ENCODE measurements at places on chromosomes 6 and 20.

DNA sequence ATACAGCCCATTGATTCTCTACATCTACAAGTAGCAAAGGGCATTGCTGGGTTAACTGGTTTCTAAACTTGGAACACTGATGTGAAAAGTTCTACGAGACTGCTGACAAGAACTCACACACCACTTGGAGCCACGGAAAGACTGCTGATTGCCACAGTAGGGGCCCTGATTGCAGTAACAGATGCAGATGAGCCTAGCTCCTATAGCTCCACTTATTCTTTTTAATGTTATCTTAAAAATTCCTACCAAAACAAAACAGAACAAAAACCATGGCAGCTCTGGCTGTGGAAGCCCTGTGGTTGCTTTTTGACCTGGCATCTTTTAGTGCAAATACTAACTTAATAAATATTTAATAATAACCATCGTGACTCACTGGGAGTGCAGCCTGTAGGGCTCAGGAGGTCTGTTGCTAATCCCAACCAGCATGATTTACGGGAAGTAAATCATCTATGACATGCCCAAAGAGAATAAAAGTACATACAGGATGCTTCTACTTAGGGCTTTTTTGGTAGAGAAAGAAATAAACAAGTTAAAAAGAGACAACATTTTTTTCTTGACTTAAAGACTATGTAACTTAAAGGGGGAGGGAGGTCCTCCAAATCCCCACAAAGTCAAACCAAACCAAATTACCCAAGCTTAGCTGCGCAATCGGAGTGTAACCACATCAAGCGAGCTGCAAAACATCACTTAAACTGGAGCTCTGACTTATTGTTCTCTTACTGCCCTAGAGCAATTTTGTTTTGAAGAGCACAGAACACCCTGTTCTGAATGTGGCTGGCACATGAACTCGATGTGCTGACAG is 87.2 kb downstream of the FKBP5 start:
- peak; percentile 12 for DNase-seq

- DNase-seq, result no peak
Observed at GRCh38 chr20:57709823-57710799, at the start of gene PMEPA1. TSS of gene PMEPA1 (minus strand) at chr20:57710015. CDS start at chr20:57709582, 433 bp downstream.

GRCh38 chr6:106316375-106316766 is 9.2 kb downstream of the ATG5 start:
- no peak for DNase-seq

GRCh38 chr6:153076431-153076830 is 54.7 kb downstream of the RGS17 start:
- no peak for DNase-seq

DNA sequence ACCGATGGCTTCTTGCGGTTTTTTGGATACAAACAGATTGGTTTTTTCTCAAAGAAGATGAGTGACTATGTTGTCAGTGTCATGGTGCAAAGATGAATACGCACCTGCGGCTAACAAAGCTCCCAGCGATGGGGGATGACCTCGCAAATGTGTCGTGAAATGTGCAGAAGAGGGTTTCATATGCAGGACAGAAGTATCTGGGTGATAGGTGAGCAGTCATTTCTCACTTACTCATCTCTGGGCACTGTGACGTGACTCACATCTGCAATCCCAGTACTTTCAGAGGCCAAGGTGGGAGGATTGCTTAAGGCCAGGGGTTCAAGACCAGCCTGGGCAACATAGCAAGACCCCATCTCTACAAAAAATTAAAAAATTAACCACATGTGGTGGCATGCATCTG is 216.3 kb downstream of the ERMARD start:
- DNase-seq, result no peak

DNA sequence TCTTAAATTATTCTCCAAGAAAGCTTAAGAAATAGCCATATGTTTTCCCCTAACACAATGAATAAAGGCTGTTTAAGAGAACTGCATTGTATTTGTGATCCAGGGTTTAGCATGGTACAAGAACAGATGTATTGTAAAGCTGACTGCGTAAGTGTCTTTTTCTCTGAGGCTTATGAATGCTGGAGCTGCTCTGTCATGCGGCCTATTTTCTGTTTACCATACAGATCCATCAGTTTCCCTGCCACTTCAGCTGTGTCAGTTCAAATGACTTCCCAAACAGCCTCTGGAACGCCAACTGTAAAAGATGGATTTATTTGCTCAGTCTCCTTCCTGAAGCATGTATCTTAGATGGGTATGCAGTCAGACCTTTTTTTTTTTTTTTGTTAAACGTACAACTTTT is 419.3 kb upstream of the HS3ST5 start:
- DNase-seq, result no peak

DNA sequence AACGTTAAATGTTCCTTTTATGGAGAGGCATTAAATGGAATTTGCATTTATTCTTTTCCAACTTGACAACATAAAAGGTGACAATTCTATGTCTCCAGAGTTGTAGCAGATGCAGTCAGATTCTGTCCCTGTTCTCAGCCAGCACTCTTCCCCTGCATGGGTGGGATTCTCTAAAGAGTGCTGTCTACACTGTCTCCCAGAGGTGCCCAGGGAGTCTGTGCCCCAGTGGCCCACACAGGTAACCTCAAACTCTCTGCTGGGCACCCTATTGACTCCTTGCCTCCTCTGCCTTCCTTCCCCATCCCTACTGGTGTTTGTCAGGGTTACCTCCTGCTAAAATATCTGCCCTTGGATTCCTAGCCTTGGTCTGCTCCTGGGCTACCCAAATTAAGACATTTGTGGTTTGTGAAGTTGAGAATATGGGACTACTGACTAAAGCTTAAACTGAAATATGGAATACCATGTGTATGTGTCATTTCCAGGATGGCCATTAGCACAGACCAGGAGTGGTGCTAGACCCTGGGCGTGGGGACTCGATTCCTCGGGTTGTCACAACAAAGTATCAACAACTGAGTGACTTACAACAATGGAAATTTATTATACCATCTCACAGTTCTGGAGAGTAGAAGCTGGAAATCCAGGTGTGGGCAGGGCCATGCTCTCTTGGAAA is 284.7 kb downstream of the CDH26 start:
- DNase-seq, result no peak

DNA sequence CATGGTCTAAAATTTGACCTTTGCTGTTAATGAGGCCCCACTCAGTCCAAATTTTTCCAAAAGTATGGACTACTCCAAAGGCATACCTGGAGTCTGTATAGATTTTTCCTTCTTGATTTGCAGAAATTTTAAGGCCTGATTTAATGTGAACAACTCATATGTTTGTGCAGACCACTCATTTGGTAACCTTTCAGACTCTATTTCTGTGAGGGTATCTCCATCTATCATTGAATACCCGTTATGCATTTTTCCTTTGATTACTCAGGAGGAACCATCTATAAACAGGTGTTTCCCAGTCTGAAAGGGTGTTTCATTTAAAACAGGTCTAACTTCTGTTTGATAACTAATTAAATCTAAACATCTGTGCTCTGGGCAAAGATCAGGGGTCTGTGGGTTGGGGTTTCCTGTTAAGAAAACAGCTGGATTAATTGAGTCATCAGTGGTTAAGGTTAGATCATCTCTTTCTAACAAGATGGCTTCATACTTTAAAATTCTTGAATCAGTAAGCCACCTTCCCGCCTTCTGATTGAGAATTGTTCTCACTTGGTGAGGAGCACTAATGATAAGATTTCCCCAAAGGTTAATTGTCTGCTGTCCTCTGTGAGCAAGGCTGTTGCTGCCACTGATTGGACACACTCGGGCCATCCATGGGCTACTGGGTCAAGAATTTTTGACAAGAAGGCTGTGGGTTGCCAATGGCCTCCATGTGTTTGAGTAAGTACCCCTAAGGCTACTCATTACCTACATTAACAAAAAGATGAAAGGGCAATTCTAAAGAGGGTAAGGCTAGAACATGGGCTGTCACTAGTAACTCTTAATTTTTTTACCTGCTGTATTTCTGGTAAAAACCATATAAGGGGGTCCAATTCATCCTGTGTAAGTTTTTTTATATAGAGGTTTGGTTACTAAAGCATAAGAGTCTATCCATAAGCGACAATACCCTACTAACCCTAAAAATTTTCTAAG is 24.1 kb downstream of the HLA-B start:
- no peak for DNase-seq

- DNase-seq, result no peak
Observed at GRCh38 chr6:90805619-90806155, 218.8 kb upstream of the MAP3K7 start.

- DNase-seq, result no peak
Observed at GRCh38 chr20:32982617-32983458, 21.4 kb downstream of the SUN5 start.

- no peak for DNase-seq
Observed at GRCh38 chr6:64227863-64228262, 592.3 kb downstream of the PHF3 start.

DNA sequence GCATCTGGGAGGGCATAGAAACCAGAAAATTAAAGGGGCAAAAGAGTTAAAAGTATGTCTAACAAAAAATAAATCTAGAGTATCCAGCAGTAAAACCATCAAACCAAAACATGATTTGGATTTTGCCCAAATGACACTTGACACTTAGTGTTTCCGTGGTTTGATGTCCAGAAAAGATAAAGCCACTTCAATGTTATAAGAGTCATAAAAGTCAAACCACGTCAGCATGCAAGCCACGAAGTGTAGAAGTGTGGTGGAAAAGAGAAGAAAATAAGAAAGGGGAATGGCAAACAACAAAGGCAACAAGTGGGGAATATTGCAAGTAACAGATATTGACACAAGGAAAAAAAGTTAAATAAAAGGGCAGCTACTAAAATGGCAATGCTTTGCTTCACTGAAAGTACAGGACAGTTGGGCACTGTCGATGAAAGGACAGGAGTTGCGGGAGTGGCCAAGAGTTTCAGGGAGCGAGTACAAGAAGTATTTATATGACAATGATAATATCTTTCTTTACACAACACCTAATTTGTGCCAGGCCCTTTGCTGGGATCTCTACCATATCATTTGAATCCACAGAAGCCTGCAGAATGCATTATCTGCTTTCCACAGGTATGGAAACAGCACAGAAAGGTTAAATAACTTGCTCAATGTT is 6.3 kb upstream of the HDDC2 start:
- no peak for DNase-seq

DNA sequence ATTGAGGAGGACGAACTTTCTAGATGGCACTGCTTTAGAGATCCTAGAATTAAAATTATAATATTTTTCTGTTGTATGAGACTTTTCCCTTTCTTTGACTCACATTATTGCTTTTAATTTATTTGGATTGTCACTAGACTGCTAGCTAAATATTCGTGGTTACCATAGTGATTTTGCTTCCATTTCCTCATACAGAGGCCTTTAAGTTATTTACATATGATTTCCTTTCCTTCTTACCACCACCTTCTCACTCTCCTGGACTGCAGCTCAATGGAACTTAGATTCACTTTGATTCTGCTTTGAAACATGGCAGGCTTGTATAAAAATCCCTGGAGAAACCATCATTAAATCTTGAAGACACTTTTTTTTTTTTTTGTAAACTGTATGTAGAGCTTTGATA is 222.9 kb downstream of the LAMA2 start:
- DNase-seq, result no peak

DNA sequence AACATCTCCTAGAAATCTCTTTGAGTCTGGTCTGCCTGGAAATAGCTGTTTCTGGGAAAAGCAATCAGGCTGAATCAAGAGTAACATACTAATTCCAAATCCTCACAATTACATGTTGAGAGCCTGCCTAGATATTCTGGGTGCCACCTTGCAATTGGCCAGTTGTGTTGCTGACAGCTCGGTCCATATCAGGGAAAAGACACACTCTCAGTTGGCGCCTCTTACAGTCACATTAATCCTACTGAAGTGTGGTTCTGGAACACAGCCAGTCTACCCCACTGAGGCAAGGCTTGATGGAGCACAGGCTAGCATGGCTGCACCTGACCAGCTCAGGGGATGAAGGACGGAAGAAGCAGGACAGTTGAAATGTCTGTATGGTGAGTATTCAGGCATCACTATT is 121.4 kb upstream of the TAB2 start:
- DNase-seq, result no peak

GRCh38 chr6:56794421-56794820 is 151.7 kb upstream of the DST start:
- DNase-seq, result no peak

DNA sequence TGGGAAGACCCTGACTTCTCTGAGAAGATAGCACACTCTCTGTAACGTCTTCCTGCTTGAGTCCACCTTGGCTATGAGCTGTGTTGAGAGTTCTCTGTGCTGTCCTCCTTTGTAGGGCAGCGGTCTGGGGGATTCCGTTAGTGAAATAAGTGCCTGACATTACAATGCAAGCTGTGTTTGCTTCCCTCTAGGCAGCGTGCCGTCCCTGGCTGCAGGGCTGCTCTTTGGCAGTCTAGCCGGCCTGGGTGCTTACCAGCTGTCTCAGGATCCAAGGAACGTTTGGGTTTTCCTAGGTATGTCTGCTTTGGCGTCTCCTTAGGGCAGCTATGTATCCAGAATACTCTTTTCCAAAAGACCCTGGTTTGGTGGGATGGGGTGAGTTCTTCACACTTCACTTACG is 2.8 kb downstream of the TMEM14C start:
- no peak for DNase-seq

DNA sequence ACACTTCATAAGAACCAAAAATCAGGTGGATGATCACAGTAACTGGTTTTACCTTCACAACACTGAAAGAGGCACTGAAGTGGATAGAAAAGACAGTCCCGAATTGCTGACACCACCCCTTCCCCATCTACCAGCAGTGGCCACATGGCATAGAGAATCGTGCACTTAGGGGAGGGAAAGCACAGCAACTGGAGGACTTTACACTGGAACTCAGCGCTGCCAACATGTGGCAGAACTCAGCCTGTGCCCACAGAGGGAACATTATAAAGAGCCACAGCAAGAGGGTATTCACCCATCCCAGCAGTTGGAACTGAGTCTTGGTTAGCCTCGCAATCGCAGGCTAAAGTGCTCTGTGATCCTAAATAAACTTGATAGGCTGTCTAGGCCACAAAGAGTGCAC is 6.5 kb upstream of the KIAA1586 start:
- DNase-seq, result no peak

- no peak for DNase-seq
Observed at GRCh38 chr20:17833036-17833674, 133.4 kb downstream of the BANF2 start.

- DNase-seq, result no peak
Observed at GRCh38 chr6:163954088-163954775, 539.7 kb downstream of the QKI start.

- no peak for DNase-seq
Observed at GRCh38 chr6:144127097-144127496, 23.2 kb upstream of the STX11 start.

GRCh38 chr6:127180426-127180825 is 62.0 kb downstream of the RSPO3 start:
- DNase-seq, result no peak

GRCh38 chr6:112480553-112480952 is 133.4 kb downstream of the RFPL4B start:
- no peak for DNase-seq

Data from SIG-M5 (cell line).